Stimulated activated CD8-positive, alpha-beta memory T cell treated with anti-CD3 and anti-CD28 coated beads, Interleukin-4, amount 100 ng/mL, for 4 hours (primary cell): ENCODE measurements at places on chromosomes 1 and 21.

DNA sequence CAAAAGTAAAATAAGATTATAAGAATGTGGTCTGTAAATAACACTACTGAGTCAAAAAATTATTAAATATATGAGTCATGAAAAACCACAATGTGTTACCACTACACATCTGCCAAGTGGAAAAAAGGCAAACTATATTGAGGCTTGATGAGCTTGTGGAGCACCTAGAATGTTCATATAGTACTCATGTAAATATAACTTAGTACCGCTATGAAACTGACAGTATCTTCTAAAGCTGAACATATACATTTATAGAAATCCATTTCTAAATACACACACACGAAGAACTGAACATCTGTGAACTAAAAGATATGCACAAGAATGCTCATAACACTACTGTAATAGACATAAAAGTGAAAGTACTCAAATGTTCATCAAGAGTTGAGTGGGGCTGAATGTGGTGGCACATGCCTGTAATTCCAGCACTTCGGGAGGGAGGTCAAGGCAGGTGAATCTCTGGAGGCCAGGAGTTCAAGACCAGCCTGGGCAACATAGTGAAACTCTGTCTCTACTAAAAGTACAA lies 18.5 kb upstream of the GBP3 start:
- no peak for DNase-seq

DNA sequence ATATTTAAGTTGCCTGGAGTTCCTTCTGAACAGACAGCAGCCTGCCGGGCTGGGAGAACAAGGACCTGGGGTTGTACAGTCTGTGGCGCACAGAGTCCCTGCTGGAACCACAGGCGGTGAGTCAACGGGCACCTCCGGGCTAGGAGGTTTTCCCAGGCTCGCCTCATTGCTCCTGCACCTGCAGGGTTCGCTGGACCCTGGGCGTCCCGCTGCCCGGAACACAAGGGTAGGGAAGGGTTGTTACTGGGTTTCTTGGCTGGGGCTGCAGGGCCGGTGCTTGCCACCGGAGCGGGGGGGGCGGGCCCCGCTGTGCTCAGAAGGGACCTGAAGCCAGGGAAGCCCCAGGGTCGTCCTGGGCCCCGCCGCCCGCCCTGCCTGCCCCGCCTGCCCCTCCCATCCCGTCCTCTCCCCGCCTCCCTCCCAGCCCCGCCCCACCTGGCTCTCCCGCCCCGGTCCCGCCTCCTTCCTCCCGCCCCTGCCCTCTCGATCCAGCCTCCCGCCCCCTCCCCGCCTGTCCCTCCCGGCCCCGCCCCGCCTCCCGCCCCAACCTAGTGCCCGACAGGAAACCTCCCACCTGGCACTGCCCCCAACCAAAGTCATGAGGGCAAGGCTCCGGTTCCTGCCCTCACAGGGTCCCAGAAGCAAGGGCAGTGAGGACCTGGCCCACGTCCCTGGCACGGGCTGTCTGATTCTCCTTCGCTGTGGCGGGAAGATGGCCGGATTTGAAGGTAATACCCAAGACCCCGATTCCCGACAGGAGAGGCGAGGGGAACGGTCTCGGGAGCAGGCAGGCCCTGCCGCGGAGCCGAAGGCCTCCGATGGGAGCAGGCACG lies 6.8 kb downstream of the JMJD4 start:
- peak; percentile 43 for DNase-seq

DNA sequence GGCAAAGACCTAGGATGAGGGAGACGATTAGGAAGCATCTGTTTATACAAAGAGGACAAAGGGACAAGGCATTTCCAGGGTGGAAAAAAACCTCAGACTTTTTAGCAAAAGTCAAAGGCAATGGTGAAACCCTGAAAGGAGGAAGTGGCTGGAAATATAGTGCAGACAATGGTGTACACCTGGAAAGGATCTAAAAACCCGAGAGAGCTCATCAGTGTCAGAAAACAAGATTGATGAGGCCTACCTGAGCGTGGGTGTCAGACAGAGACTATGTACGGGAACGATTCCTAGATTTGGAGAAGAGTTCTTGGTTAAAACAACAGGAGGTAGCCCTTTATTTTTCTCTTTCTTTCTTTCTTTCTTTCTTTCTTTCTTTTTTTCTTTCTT lies 68.8 kb upstream of the HUNK start:
- DNase-seq, result no peak

DNA sequence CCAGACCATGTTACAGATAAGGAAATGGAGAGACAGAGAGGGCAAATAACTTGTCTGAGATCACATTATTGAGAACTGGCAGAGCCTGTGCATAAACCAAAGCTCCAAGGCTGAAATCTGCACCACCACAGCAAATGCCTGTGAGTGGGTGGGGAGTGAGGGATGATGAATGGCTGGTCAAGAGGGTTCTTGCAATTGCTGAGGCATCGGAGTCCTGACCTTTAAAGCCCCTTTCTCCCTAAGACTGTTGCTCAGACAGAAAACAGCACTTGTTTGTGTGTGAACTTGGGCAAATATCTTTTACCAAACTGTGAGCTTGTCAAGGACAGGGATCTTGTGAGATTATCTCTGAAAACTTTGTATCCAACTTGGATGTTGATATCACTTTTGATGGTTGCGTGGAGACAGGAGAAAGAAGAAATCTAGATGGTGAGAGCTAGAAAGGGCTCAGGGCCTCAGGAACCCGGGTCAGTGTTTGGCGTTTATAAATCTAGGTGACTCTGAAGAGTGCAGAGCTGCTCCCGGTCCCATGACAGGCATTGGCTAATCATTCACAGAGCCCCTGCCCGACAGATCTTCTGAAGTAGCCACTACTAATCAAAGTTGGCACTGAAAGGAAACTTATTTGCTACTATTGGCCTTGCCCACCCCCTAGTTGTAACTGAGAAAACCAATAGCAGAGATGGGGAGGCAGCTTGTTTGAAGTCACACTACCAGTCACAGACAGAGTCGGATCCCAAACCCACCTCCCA lies 122.3 kb downstream of the FOXD2 start:
- DNase-seq, result no peak

- DNase-seq, result no peak
These were observed 68.4 kb upstream of the TLR5 start for GRCh38 chr1:223211323-223211985.

DNA sequence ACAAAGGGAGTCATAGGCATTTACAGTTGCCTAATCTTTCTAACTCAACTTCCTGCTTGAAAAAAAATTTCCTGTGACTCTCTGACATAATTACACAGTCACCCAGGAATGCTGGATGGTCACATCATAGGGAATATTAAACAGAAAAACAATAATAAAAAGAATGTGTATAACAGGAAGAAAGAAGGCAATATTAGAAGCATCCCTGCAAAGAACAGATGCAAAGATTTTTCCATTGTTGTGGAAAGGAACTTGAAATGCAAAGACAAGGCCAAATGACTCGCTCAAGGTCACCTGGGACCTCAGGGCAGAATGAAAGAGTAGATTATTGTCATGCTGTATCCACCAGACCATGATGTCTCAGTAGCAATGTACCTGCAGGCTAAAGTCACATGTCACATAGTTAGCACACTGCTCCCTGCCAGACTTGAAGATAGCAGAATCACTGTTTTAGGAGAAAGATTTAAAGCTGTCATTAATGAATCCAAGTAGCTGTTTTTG lies 184.3 kb downstream of the CYYR1 start:
- DNase-seq, result no peak

DNA sequence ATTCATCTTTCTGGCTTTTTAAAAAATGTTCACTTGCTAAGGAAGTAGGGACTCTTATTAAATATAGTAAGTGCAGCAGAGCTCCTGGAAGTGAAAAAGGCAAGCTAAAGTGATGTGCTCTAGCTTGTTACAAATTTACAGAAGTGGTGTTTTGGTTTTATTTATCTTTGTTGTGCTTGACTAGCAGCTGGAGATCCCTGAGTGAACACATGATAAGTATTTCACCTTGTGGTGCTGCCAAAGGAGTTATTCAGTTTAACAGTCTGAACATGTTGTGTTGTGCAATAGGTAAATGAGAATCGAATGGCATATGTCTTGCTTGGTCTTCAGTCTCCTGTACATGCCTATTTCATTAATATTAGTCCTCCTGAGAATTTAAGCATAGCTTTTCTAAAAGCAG lies 315.7 kb downstream of the TPR start:
- DNase-seq, result no peak

DNA sequence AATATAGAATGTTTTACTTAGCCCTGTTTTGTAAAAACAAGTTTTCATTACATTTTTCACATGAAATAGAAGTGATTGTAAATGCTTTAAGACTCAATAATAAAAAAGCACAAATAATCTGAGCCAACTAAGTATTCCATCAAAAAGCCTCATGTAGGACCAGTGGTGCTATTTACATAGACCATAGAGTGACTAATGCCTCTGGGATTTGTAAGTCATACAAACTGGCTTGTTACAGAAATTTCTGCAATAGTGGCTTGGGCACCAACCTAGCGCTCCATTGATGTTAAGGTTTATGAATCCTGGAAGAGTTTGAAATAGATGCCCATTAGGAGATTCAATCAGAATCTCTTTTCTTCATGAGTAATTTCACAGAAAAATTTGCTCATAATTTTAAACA lies 31.9 kb downstream of the ZMYM1 start:
- no peak for DNase-seq

DNA sequence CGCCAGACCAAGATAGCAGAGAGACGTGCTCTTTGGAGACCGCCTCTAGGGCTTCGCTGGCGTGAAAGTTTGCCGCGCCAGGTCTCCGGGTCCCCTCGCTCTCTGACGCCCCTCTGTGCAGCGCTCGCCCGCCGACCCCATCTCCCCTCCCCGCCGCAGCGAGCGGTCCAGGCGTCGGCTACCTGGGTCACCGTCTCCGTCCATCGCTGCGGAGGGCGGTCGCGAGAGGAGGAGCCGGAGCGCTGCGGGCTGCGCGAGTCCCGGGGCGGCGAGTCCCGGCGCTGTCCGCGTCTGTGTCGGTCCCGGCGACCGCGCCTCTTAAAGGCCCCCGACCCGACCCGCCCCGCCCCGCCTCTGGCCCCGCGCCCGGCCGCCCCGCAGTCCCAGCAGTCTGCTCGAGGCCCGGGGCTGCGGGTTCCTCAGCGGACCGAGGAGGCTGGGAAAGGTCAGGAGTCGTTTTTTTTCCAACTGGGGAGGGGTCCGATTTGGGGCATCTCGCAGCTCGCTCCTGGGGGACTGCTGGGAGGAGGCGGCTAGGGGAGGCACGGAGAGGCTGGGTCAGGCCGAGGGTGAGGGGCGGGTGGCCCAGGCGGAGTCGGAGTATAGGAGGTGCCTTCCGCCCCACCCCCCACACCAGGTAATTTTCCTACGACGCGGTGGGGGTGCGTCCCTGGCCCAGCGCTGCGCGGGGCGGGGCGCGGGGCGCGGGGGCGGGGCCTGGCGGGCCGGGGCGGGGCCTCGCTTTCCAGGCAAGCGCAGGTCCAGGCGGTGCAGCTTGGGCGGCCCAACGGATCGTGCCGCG lies at the start of the genes FBXO2 and FBXO44:
Gene FBXO2 (minus strand): TSS at position 293 of the 802 bp plus-strand sequence. CDS start 89 bp downstream, at position 204.
Gene FBXO44 (plus strand): TSS at position 741 of the 802 bp plus-strand sequence. CDS start 959 bp downstream, outside the sequence.
- peak; percentile 39 for DNase-seq

- DNase-seq, result no peak
These were observed 28.6 kb upstream of the PIGC start for GRCh38 chr1:172472495-172472894.

DNA sequence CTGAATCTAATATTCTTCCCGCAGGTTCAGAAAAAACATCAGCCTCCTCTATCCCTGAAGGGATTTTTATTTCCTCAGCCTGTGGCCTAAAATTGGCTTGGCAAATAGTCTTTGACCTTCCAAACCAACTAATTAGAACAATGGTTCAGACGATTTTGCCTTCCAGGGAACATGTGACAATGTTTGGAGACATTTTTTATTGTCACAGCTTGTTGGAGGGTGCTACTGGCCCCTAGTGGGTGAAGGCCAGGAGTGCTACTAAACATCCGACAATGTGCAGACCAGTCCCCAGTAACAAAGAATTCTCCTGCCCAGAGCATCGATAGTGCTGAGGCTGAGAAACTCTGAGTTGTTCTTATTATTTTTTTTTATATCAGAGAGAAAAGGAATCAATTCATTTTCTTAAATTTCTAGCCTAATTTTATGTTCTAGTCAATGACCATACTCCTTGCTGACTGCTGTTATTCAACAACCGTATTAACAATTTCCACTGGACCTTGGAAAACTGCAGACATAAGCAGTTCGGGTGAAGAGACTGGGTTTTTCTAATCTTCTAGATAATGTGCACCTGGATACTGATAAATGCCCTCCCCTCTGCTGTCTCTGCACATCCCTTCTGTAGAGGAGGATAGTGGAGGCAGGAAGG lies 280.7 kb downstream of the LMX1A start:
- DNase-seq, result no peak

DNA sequence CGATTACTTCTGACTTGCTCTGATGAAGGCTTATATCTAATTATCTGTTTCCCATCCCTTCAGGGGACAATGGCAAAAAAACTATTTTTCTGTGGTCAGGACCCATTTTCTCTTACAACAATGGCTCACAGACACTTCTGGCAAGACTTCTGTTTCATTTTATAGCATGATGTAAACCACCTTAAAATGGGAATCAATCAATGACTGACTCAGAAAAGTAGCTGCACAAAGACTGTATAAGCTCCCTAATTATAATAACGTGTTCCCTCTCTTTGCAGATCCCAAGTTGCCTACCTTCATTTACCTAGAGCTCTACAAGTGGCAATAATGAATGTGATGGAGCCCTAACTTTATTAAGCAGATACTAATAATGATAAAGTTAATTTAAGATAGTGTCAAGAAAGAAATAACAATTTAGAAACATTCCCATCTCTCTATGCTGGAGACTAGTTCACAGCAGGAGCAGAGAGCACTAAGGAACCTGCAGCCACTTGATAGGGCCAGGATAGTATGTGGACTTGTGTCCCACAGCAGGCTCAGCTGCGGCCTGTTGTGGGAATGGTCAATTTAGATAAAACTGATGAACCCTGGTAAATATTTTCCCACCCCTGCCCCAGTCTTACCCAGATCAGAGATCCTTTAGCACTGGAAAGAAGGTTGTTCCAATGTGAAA lies 538 bp downstream of the GBP2 start:
- DNase-seq, result no peak

GRCh38 chr1:97200595-97200994 lies 479.0 kb downstream of the PTBP2 start:
- no peak for DNase-seq

DNA sequence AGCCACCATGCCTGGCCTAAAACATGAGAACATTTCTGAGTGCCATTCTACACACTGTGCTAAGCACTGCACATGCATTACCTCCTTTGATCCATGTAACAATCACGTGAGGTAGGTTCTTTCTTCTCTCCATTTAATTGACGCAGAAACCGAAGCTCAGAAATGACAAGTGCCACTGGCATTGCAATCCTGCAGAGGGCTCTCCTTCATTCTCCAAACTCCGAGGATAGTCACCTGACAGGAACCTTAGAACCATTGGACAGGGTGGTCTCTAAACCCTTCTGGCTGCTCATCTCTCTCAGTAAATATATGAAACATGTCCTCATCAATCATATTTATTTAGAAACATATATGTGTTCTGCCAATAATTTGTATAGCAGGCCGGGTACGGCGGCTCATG lies 167.1 kb upstream of the JUN start:
- DNase-seq, result no peak

DNA sequence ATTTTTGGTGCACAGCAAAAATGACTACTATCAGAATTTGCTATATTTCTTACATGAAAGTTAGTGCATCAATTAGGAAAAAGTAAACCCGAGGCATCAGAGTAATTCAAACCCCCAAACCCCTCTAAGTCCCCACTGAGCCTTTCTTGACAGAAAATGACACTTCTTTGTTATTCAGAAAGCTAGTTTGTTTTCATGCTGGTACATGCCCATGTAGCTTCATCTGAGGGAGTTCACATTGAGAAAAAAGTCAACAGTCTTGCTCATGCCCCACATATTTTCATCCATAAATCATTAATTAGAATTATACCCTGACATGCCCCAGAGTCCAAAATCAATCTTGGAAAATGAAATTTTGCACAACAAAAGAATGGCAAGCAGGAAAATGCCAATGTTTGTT lies 39.9 kb upstream of the PDC start:
- DNase-seq, result no peak
